Activated CD8-positive, alpha-beta memory T cell treated with anti-CD3 and anti-CD28 coated beads for 4 hours (primary cell): ENCODE measurements at places on chromosomes 1 and 21.

DNA sequence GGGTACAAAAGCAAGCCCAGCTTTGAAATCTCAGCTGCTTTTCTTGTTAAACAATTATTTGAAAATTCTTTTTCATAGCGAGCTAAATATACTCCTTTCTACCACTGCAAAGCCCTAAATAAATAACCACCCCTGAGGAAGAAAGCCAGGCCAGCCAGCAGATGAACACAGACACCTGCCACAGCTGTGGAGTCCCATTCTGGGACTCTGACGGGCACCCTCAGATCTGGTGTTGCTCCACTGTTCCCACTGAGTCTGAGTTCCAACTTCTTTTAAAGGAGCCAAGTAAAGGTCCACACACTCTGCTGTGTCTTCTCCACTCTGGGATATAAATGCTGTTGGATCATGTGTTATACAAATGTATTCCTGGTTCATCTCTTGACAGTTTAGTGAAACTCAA lies 77.6 kb upstream of the COA6 start:
- DNase-seq, result no peak

DNA sequence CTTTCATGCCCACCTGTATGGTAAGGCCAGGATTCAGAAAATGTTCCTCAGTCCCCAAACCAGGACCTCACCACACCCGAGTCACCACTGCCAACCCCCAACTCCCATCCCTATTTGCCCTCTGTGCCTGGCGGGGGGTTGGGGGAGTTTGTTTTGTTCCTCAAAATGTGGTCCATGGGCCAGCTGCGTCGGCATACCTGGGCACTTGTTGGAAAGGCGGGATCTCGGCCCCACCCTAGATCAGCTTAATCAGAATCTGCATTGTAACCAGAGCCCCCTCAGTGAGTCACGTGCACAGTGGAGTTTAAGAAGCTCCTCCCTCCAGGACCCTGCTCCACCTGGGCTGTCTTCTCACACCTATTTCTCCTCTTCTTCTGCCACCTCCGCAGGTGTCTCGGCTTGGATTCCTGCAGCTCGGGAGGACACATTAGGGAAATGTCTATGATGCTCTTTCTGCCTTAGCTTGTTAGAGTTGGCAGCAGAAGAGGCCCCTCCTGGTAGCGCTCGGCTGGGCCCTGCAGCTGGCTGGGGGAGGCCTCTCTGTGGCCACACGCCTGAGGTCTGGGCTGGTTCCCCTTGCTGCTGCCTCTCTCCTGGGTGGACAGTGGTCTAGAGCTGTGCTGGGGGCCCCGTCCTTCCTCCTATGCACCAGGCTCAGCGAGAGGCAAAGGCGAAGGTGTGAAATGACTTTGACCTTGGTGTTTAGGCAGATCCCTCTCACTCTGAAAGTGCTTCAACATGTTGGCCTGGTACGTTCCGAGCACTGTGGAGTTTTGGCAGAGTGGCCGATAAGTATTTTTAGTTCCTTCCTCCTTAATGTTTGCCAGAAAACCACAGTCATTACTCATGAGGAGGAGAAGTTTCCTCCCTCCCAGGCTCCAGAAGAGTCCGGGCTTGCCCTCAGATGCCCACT lies 41.8 kb upstream of the CAMTA1 start:
- DNase-seq, result no peak

GRCh38 chr1:43199093-43199726 lies 27.1 kb downstream of the CFAP57 start:
- no peak for DNase-seq

GRCh38 chr1:185786524-185786923 lies 52.3 kb downstream of the HMCN1 start:
- DNase-seq, result no peak

DNA sequence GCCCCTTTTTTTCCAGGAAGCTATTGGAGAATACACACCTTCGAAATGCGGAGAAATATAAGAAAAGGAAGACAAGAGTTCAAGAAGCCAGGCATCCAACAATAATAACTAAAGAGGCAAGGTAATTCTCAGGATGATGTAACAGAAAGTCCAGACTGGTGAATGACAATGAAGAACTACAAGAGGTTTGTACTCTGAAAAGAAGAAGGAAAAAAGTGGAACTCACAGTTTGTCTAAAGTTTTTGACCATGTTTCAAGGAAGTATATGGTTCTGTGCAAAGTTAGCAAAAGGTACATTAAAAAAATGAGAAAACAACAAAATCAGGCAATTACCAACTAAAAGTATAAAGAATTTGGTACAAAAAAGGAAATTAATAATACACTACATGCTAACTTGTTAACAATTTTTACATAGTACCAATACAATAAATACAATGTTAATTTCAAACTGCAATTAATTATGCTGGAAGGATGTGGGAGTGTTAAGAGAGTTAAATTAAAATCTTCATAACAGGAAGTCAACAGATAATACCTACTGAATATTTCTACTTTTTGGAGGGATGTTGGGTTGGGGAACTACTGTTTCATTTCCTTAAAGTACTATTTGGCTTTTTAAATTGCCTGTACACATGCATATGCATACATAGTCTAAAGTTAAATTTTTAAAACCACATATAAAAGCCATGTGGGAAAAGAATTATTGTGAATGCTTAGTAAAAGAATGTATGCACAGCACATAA lies 12.9 kb upstream of the CD55 start:
- no peak for DNase-seq

GRCh38 chr1:40267767-40268187 lies 9.7 kb downstream of the ZMPSTE24 start:
- DNase-seq, result no peak

DNA sequence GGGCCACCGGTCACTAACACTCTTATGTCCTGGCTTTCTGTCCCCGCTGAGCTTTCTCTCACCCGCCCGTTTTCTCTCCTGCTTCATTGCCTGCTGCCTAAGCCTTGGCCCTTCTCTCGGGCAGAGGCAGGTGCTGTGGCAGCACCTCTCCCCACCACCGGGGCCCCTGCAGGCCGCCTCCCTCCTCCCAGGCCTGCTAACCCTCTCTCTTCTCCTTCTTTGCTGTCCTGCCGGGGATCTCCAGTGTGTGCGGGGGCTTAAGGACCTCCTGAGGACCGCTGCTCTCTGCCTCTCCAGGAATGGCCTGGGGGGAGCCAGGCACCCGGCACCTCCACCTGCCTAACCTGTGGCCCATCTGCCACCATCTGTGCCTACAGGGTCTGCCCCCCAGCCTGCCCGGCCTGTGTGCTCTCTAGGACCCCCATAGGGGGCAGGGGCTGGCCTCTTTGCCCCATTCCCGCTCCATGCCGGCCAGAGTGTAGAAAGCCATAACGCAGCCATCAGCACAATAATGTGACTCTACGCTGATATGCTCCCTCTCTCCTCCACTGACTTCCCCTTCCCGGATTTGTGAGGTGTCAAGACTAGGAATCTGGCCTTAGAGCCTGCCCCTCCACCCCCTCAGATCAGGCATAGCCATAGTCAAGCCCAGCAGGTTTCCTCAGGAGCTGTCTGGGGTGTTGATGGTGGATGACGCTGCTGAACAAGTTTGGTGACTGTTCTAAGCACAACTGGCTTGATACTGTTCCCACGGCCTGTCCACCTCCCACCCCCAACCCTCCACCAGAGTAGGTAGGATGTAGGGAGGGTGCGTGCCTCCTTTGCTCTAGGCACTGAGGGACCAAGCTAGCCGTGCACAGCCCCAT lies 6.1 kb upstream of the SFN start:
- no peak for DNase-seq

DNA sequence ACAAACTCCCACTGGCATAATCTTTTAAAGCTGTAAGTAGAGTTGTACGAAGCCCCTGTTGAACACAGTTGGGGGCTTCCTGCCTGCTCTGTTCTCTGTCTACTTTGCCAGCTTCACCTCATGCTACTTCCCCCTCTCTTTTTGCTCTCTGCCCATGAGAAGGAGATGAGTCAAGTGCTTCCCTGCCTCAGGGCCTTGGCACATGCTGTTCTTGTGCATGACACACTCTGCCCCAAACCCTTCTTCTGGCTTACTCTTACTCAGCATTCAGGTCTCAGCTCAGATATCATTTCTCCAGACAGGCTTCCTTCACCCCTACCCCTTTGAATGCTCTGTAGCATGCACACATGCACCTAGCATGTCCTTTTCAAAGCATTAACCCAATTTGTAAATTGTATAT lies 208.8 kb downstream of the FOXD2 start:
- DNase-seq, result no peak

GRCh38 chr1:248924696-248925532 lies 18.9 kb downstream of the PGBD2 start:
- DNase-seq, result peak; percentile 16

GRCh38 chr1:224266915-224267856 lies 62.8 kb downstream of the NVL start:
- no peak for DNase-seq

GRCh38 chr1:201774224-201774982 lies 54.6 kb upstream of the IPO9 start:
- no peak for DNase-seq

DNA sequence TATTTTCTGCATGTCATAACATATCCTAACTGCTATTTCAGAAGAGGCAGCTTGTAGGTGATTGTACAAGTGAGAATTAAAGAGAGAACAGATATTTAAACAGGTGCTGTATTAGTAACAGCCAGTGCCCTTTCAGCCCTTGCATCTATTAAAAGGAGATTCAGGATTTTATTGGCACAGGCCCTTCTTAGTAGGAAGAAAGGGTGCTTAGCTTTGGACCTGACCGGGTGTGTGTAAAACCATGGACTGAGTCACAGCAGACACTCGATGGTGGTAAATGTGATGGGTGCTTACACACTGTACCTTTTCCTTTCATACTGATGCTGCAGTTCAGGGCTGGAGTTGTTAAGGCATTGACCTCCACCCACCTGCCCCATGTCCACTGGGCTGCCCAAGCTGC lies 12.7 kb upstream of the CD101 start:
- DNase-seq, result no peak

DNA sequence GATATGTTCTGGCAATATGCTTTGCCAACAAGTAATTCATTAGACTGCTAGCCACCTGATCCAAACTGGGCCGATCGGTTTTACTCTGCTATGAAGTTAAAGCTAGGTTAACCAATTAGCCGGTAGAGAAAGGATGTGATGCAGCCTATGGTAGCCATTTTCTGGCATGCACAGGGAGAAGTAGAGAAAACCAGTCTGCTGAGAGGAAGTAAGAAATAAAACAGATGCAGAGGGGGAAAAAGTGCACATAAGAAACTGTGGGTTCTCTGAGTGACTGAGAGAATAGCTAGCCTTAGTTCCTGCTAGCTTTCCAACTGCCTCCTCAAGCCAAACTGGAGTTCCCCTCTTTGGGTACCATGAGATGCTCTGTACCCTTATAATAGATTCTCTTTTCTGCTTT lies 52.8 kb downstream of the ARID4B start:
- no peak for DNase-seq

DNA sequence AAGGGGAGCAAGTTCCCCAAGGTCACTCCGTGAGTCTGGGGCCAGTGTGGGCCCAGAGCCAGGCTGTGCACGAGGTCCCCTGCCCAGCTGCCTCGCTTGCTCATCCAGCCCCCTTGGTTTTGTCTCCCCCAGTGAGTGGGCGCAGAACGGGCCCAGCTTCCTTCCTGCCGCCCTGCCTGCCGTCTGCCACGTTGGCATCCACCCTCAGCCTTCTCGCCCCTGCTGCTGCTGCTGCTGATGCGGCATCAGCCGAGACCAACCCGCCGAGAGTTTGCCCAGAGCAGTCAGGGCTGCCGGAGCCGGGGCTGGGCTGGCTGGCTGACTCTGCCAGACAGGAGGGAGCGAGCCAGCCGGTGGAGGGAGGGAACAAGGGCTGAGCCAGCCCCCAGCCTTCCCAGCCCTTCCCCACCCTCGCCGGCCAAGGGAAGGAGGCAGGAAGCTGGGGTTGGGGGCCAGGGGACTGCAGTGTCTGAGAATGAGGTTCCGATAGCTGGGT lies 31.4 kb upstream of the WASF2 start:
- peak; percentile 38 for DNase-seq

DNA sequence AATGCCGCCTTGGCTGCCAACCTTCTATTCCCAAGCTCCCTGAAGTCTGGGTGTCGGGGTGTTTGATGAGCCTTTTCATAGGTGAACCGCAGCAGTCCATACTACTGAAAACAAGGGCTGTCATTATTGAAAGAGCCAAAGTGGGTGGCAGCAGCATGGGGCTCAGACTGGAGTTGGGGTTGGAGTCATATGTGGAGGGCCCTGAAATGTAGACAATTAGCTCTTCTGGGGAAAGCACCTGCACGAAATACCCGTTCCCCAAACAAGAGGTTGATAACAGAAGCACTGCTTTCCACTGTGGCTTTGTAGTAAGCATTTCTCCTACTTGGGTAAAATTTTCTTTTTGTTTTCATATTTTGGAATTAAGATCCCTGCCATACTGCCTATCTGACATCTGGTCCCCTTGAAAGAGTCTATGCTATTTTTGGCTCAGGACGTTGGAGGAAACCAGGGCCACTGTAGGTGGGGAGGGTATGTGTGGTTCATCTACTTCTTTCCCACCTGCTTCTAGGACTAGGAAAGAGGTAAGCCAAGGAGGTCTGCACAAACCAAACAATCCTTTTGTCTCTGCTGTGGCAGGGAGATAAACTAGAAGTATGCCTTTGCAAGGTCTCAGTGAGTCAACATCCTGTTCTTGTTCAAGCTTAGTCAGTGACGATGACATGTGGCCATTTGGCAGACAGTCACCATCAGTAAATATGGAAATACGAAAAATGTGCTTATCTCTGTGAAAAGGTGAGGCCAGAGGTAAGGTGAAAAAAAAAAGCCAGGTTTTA lies 197.0 kb upstream of the UBE2U start:
- no peak for DNase-seq

- no peak for DNase-seq
Observed at GRCh38 chr21:25115021-25115420, 492.3 kb downstream of the MRPL39 start.

- DNase-seq, result no peak
Observed at GRCh38 chr21:44377201-44377921, 23.9 kb downstream of the TRPM2 start.

GRCh38 chr21:41283211-41283818 lies 33.3 kb upstream of the FAM3B start:
- peak; percentile 20 for DNase-seq

GRCh38 chr1:83058327-83058726 lies 940.6 kb downstream of the TTLL7 start:
- DNase-seq, result no peak

DNA sequence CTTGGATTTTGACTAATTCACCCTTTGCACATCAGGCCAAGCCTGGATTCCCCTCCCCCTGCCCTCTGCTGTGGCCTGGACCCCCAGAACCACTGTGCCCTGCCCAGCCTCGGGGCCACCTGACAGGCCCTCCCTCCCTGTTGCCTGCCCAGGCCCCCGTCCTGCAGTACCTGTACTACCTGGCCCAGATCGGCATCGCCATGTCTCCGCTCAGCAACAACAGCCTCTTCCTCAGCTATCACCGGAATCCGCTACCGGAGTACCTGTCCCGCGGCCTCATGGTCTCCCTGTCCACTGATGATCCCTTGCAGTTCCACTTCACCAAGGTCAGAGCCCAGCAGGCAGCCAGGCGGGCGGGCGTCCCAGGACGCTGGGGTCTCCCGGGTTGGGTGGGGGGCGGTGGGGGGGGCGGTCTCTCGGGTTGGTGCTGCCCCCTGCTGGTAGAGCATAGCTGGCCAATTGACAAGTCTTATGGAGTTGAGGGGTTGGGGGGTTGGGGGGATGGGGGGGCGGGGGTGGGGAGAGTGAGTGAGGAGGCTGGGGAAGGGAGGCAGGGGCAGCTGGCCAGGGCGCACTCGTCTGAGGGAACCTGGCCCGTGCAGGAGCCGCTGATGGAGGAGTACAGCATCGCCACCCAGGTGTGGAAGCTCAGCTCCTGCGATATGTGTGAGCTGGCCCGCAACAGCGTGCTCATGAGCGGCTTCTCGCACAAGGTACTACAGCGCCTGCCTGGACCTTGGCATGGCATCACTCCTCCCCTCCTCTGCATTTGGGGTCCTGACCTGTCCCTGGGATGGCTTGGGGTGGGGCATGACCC lies 10.7 kb downstream of the AMPD2 start:
- no peak for DNase-seq
